ENCODE measurements at places on chromosomes 3 and 15.

DNA sequence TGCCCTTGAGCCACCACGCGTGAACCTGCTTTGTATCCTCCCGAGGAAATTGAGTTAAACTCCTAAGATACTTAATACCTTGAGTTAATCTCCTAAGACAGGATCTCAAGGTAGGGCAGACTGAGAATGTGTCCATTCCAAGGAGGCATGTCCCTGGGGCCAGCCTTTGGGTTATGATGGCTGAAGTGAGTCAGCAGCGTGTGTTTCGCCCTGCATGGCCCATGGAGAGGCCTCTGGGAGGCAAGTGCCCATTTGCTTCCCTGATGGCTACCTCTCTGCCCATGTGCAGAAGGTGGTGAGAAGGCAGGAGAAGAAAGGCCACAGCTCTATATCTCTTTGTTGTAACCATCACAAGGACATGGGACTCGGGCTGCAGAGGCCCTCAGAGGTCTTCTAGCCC, 36.7 kb upstream of the LIMD1 start:
- DNase-seq = no peak

DNA sequence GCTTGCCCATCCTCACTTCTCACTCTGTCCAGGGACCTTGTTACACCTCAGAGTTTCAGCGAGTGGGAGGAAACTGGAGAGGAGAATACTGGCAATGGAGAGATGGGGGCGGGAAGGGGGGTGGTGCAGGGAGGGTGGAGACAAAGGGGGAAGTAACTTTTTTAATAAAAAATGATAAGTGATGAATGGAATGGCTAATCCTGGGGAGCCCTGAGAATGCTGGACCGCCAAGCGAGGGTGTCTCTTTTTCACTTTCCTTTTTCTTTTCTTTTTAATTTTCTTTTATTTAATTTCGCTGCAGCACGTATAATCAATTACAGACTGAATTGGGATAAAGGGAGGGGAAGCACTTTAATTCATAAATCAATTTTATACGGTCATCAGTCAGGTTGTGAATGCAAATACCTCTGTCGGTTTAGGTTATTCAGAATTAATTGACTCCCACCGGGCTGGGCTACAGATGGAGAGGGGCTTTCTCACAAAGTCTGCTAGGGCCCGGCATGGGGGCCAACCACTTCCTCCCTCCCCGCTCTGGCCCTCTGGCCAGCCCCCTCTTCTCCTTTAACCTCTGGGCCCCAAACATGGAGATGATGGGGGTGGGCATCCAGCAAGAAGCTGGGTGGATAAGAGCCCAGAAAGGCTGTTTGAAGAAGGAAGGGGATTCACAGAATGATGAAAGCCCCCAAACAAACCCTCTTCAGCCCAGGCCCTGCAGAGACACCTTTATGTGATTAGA, 106.8 kb upstream of the BOC start:
- DNase-seq = no peak

DNA sequence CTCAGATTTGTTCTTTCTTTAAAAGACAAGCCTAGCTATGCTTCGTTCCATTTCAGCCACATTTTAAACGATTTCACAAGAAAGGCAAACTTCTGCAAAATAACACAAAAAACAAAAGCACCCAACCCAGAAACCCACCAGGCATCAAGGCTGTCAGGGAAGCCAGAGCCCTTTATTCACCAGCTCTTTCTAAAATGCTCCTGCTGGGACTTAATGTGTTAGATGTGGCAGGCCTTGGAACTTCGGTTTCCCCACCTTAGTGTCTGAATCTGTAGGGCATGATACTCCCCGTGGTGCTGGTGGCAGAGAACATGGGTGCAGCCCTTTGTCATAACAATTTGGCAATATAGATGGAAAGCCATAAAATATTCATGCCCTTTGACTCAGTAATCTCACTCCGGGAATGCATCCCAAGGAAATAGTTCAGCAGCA, 56.8 kb upstream of the LCTL start:
- no peak for DNase-seq

DNA sequence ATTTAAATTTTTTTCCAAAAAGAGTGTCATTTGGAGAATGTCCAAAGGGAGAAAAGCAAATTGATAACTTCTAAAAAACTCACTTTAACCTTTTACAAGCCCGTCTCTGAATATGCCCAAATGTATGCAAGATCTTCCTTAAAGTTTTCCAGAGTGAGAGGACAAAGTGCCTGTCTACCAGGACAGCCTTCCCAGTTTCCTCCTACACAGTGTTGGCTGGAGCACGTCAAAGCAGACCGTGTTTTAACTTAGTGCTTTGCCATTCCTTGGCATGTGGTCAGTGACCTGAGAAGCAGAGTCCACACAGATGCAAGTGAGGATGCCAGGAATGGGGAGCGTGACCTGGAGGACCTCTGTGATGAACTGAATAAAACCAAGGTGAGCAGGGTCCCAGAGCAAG, 245.7 kb downstream of the FAM43A start:
- no peak for DNase-seq

- no peak for DNase-seq
Measured at GRCh38 chr15:89021224-89021623, 67.0 kb upstream of the ABHD2 start.

DNA sequence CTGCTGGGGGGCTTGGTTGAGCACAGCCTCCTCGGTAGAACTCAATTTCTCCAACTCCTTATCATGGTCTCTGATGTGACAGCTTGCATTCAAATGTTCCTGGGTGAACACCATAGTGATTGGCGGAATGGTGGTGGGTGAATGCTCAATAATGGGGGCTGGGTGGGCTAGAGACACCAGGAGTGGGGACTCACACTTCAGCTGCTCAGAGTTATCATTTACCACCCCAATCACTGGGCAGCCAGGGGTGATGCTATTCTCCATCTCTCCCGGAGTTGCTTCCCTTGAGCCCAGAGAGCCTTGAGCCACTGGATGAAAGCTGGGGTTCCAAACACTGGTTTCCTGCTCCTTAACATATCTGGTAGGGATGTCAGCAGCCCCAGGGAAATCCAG, 88.7 kb downstream of the DHX30 start:
- DNase-seq = no peak

- DNase-seq = no peak
Measured at GRCh38 chr15:28978011-28978378, 92.2 kb downstream of the APBA2 start.

GRCh38 chr3:161035711-161036110, 69.4 kb downstream of the B3GALNT1 start:
- no peak for DNase-seq
